Urinary bladder (tissue), 4 donors: ENCODE measurements at places on chromosomes 16 and 17.

- no peak for DNase-seq
Measured at GRCh38 chr17:56819431-56820145, 14.1 kb downstream of the C17orf67 start.

GRCh38 chr16:17149904-17150483 is 320.8 kb downstream of the XYLT1 start:
- no peak for DNase-seq

DNA sequence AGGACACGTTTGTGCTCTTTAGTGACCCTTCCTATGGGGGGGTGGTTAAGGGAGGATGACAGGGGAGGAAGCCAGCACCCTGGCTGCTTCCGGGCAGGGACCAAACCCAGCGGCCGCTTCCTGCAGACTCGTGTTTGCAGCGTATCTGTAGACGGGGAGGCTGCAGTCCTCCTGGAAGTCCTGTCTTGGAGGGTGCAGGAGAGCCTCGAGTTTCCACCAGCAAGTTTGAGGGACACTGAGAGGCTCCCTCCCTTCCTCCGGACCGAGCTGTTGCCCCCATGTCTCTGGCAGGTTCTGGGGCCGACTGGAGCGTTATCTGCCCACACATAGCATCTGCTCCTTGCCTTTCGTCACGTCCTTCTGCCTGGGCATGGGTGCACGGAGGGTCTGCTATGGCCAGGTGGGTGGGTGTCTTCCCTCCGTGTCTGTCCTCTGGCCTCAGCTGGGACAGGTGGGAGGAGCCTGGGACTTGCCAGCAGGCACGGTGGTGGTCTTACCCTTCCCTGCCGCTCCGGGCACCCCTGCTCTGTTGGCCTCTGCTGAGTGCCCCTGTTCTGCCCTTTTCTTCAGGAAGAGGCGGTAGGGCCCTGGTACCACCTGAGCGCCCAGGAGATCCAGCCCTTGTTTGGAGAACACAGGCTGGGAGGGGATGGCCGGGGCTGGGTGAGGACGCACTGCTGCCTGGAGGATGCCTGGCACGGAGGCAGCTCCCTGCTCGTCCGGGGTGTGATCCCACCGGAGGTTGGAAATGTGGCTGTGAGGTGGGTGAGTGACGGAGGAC is 8.8 kb downstream of the ENGASE start:
- DNase-seq = no peak

GRCh38 chr17:82835766-82836512 is 3.9 kb downstream of the ZNF750 start:
- no peak for DNase-seq

DNA sequence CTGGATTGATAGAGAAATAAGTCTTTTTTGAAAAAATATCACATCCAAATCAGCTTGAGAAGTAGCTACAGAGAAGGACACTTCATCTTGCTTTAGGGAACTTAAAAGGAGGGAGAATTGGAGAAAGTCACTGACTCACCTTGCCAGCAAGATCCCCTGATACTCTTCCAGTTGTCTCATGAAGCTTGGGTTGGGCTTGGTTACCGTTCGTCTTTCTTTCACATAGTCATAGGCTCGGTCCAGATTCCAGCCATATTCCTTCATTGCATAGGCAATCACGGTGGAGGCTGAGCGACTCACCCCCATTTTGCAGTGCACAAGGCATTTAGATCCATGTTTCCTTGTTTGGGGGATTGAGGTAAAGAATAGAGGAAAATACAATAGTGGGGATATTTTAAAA is 25.3 kb upstream of the CORO6 start:
- no peak for DNase-seq
